ENCODE measurements at places on chromosomes 1 and 21.

GRCh38 chr1:16289959-16290358, 53.0 kb upstream of the CPLANE2 start:
- ATAC-seq = no peak

DNA sequence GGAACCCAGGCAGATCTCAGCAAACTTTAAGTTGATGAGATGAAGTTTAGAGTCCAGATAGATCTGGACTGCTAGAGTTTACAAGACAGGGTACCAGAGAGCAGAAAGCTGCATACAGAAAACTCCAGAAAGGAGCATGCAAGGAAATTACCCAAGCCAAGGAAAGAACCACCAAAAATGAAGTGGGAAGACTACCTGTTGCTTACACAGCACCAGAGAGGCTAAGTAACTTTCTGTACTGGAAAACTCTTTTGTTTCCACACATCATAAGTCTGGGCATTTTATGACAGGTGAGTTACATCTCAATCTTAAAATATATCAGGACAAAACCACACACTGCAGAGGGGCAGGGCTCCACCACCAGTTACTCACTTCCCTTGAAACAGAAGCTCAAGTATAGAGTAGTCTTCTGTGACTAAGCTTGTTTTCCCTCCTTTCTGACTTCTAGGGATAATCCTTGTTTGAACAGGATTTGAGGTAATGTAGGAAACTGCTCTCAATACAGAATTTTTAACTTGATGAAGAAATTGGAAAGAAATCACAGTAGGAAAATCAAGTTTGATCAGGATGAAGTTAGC, 17.4 kb upstream of the GJA9 start:
- no peak for ATAC-seq

GRCh38 chr1:181485287-181486097, 2.2 kb downstream of the CACNA1E start:
- no peak for ATAC-seq

DNA sequence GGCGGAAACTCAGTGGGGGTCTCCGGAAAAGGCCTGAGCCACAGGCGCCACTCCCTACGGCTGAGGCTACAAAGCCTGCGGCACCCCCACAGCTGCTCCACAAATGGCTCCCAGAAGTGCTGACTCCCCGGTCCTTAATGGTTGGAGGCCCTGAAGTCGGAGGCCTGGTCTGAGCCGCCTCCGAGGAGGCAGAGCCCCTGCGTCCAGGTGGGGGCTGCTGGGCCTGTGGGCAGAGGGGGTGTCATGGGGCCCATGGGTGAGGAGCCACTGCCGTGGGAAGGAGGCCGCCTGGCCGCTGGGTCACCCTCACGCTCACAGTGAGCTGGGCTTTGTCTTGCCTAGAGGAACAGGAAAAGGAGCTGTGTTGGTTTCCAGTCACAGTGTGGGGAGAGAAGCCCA, 12.4 kb upstream of the COL18A1 start:
- no peak for ATAC-seq

GRCh38 chr1:8421721-8422120, 103.8 kb downstream of the SLC45A1 start:
- no peak for ATAC-seq

GRCh38 chr1:222307621-222308020, 240.3 kb downstream of the HHIPL2 start:
- ATAC-seq = no peak

- no peak for ATAC-seq
Measured at GRCh38 chr1:179976970-179977651, 22.5 kb downstream of the CEP350 start.

- no peak for ATAC-seq
Measured at GRCh38 chr1:53057127-53057526, 4.9 kb upstream of the PODN start.

DNA sequence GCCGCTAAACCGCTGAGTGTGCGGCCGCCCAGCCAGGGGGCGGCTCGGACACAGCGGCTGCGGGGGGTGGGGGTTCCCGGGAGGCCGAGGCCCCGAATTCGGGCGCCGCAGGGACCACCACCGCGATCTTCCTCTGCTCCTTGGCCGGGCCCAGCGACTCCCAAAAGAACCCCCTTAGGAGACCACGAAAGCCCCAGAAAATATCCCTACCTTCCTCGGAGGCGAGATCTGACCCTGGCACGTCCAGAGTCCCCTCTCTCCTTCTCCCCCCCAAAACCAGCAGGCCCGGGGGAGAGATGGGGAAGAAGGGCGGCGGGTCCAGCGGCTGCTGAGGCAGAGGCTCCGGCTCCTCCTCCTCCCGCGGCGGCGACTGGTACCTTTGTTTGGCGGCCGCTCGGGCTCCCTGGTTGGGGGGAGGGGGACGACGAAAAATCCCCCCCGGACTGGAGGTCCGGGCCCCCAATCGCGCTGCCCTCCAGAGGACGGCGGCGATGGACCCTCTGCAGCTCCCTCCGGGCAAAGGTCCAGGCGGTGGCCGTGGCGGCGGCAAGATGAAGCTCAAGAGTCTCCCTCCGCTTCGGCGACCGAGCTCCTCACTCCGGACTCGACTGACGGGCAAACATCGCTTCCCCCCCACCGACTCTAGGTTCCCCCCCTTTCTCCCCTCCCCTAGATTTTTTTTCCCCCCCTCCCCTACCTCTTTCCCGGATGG, at the start of gene ARID4B:
Gene ARID4B (minus strand): TSS at position 621 of the 712 bp plus-strand sequence. CDS start 1,260 bp downstream, outside the sequence.
- no peak for ATAC-seq

- ATAC-seq = peak; percentile 39
Measured at GRCh38 chr1:161763522-161764098, 2.5 kb upstream of the ATF6 start.

- no peak for ATAC-seq
Measured at GRCh38 chr1:205986292-205986691, 16.9 kb downstream of the RAB7B start.

- ATAC-seq = no peak
Measured at GRCh38 chr1:39573736-39574624, 2.6 kb downstream of the PABPC4 start.

GRCh38 chr21:45515241-45516061, 26.8 kb downstream of the SLC19A1 start:
- no peak for ATAC-seq

DNA sequence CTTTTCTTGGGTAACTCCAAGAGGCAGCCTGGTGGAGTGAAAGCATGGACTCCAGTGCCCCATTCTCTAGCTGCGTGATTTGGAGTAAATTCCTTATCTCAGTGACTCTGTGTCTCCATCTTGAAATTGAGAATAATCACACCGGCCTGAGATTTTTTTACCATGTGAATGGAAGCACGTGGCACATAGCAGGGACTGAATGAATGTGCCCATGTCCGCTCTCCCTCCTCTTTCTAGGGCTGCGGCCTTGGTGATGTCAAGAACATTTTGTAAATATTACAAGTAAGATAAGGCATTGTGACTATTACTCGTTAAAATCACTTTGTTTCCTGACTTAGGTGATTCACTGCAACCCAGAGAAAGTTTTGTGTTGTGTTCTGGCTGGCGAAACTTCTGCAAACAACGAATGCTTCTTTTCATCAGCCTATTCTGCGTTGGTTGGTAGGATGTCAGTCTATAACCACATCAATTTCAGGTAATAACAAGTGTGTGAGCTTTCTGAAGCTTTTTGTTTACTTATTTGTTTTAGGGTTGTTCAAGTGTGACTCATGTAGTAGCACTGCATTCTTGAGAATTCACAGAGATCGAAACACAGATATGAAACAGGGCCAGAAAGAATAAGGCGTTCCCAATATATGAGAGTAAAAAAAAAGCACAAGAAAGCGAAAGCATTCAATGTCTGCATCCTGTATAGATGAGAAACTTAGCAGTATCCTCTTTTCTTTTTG, 135.7 kb upstream of the SLC45A1 start:
- ATAC-seq = peak; percentile 88

- no peak for ATAC-seq
Measured at GRCh38 chr1:21048462-21048861, 128.2 kb downstream of the EIF4G3 start.

DNA sequence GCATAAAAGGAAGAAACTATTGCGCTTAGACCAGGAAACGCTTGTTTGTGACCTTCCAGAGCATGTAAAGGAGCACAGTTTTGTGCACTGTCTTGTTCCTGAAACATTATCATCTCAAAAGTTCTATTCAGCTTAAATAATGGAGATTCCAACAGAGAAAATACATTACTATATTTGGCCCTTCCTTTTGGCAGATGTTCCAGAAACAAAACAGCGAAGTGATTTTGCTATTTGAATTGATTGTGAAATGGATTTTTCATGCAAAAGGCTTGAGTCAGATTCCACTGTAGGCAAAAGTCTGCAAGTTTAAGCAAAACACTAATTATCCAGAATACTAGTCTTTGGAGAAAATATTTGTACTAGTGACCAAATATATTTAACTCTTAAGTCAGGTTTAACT, 80.3 kb upstream of the PTBP2 start:
- no peak for ATAC-seq

- ATAC-seq = no peak
Measured at GRCh38 chr1:3505161-3505560, 50.7 kb downstream of the ARHGEF16 start.

- ATAC-seq = no peak
Measured at GRCh38 chr1:23643736-23644554, 47.7 kb upstream of the RPL11 start.

GRCh38 chr1:216641669-216642460, 81.4 kb downstream of the ESRRG start:
- ATAC-seq = no peak

DNA sequence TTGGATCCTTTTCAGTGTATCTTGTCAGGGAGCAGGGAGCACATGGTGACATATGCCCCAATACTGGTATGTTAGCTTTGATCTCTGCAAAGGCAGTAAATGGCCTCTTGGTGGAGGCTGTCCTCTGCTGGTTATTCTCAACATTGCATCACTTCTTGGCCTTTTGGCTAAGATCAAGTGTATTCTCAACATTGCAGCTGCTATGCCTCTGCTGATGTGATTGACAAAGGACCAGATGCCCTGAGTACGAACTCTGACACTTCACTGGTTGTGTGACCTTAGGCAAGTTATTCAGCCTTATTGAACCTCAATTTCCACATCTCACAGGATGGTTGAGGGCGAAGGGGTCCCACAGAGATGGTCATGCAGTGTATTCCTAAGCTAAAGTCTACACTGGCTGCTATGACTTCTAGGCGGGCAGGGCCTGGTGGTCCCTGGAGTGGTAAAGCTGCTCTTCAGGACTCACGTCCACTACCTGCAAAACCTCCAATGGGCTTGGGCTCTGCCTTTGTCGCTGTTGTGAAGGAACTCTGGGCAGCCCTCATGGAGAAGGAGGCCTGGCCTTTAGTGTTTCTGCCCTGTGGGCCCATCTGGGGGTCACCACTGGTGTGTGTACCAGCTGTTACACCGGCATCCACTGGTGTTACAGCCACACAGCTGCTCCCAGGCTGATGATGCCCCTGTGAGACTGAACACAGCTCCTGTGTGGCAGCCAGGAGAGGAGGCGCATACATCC, 64.8 kb downstream of the DNTTIP2 start:
- peak; percentile 31 for ATAC-seq

DNA sequence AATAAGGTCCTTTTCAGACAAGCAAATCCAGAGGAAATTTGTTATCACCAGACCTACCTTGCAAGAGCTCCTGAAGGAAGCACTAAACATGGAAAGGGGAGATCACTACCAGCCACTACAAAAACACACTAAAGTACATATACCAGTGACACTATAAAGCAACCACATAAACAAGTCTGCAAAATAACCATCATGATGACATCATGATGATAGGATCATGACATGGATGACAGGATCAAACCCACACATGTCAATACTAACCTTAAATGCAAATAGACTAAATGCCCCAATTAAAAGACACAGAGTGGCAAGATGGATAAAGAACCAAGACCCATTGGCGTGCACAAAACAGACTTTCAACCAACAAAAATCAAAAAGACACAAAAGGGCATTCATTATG, 688.8 kb upstream of the NR5A2 start:
- no peak for ATAC-seq

GRCh38 chr1:5983361-5984103, 8.7 kb downstream of the NPHP4 start:
- no peak for ATAC-seq

GRCh38 chr1:94832446-94832845, 12.3 kb downstream of the SLC44A3 start:
- ATAC-seq = no peak

GRCh38 chr1:234616644-234617043, 6.7 kb upstream of the IRF2BP2 start:
- ATAC-seq = no peak

DNA sequence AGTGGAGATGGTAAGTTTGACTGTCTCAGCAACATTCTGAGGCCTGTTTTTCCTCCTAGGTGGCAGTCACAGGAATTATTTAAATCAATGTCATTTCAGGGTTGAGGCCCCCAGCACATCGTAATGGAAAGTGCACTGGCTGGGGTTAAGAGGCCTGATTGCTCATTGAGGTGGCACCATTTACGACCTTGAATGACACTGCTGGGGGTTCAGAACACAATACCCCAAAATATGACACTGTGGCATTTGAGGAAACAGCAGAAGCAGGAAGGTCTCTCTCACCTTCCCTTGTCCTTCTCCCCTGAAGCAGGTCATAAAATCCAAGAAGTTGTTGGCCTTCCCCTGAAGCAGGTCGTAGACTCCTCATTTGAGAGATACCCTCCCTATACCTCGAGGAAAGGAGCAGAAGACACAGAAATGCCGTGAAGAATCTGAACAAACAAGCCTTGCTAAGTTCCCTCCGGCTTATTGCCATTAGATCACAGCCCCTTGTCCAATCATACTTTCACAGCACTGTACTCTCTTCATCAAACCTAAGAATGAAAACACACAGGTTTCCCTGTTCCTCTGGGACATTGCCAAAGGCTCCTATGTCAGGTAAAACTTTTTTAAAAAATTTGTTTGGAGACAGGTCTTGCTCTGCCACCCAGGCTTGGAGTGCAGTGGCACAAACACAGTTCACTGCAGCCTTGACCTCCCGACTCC, 71.3 kb downstream of the S1PR1 start:
- ATAC-seq = no peak

DNA sequence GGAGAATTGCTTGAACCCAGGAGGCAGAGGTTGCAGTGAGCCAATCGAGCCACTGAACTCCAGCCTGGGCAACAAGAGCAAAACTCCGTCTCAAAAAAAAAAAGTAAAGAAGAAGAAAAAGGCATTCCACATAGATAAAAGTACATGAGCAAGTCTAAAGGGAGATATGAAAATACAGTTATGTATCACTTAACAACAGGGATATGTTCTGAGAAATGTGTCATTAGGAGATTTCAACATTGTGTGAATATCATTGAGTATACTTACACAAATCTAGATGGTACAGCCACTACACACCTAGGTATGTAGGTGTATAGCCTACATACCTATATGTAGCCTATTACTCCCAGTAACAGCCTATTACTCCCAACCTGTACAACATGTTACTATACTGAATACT, 12.7 kb downstream of the ARNT start:
- ATAC-seq = peak; percentile 71

GRCh38 chr1:67615886-67616285, 69.1 kb upstream of the GADD45A start:
- no peak for ATAC-seq

- peak; percentile 96 for ATAC-seq
Measured at GRCh38 chr1:8495928-8496401, 178.1 kb downstream of the SLC45A1 start.

DNA sequence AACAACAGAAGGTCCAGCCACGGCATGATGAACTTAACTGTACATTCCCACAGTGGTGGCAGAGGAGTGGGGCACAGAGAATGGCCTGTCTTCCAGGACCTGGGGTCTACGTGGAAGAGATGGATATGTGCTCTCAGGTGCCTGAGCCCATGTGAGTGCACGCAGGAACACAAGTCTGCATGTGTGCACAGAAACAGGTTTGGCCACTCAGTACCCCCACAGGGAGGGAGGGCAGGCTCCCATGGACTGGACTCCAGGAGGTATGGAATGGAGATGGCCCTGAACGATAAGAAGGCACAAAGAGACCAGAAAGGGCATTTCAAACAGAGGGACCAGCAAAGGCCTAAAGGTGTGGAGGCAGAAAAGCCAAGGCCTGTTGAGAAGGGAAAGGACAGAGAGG, 10.8 kb downstream of the COL9A2 start:
- no peak for ATAC-seq

Data from activated T-helper 17 cell treated with anti-CD3 and anti-CD28 coated beads, Interleukin-2, amount 50 U/mL, for 72 hours (primary cell).